Thoracic aorta (tissue), 2 donors: ENCODE measurements at places on chromosomes 1 and 21.

DNA sequence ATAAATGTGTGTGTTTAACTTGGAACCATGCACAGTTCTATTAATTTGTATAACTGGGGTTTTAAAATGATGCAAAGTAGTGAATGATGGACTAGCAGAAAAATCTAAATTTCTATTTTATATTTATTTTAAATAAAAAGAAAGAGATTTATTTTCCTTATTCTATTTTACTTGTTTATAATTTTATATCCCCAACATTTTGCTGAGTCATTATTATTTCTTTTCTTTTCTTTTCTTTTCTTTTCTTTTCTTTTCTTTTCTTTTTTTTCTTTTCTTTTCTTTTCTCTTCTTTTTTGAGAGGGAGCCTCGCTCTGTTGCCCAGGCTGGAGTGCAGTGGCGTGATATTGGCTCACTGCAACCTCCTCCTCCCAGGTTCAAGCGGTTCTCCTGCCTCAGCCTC, 395.0 kb upstream of the NCAM2 start:
- DNase-seq, result no peak

DNA sequence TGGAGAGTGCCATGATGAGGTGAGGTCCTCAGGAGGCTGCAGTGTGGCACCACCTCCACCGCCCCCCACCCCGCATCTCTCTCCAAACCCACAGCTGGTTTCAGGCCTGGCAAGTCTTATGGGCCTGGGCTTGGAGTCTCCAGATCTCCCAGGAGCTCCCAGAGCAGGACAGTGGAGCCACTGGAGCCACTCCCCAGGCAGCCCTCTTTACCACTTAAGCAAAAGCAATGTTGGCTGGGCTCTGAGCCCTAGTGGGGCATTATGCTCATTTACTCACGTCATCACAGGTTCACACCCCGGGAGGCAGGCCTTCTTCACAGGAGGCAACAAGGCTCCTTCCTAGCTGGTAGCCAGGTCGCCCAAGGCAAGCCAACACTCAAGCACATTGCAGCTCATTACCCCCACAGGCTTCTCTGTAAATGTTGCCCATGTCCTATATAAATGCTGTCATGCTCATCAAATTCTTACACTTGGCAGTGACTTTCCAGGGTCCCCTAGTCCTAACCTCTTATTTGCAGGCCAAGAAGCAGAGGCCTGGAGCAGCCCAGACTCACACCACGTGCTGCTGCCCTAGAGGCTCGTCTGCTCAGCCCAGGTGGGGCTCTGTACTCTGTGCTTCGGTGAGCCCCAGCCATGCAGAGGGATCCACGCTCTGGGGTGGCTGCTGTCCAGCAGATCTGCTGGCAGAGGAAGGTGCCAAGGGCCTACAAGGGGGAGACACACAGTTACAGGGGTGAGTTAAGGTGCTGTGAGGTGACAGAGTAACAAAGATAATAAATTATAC, 459.3 kb downstream of the MATN1 start:
- no peak for DNase-seq

DNA sequence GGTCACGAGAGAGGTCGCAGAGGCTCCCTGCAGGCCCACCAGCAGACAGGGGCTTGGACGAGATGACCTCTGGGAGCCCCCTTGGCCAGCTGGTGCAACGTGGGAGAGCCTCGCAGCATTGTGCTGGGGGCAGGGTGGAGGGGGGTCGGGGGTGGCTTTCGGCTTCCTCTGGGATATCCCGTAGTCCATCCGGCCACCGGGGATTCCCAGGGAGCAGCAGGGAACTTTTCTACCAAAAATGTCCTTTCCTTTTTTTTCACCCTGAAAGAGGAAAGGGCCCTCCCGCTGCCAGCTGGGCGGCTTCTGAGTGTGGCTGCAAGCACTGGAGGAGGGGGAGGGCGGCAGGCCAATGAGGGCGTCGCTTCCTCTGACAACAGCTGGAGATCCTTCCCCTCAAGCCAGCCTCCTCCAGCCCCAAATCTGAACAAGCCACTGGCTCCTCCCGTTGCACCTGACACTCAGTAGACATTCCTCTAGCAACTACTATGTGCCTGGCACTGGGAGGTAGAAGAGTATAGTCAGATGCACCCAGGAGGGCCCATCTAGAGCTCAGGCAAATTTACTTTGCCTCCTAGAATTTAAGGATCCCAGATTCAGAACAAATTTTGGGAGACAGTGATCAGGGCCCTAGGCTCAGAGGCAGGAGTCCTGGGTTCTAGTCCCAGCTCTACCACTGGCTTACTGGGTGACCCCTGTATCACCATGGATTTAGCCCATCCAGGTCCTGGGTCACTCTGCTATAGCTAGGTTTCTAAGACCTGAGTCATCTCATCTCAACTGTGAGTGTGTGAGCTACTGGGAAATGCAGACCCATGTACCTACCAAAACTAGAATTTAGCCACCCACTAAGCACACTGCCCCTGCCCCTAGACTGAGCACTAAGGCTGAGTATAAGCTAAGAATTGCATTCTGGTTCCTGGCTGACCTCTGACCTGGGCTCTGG, 2.7 kb downstream of the MOB3C start:
- peak; percentile 78 for DNase-seq

DNA sequence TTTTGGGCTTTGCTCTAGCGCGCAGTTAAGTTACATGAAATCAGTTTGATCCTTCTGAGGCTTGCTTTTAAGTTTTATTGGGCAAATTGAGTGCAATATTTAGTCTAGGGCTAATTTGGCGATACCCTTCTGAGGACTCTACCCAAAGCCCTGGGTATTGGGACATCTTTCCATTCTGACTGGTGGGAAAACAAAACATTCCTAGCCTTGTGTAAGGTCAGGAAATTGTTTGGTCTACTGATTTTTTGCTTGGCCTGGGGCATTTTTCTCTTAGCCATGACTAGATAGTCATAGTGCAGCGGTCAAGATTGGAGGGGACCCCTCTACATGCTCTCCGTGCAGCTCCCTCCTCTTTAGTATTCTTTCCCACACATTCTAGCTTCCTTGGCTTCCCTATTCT, 189.6 kb upstream of the PTGFR start:
- no peak for DNase-seq

- DNase-seq, result no peak
These were observed 61.8 kb upstream of the DNAH14 start for GRCh38 chr1:224867715-224868114.

DNA sequence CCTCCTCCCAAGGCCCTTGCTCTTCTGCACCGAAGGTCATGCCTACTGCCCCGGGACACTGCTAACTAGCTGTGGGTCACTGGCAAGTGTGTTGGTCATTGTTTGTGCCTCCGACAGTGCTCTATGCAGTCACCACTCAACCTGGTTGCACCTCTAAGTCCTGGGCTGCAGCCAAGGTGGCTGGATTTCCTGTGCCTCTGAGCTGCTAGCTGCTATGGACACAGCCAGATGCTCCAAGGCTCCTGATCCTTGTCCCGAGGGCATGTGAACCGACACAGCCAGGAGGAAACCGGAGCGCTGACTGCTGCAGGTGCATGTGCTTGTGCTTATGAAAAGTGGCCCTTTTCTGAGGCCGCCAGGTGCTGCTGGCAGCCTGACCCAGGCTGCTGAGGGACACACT, 14.7 kb upstream of the SPOCD1 start:
- no peak for DNase-seq

DNA sequence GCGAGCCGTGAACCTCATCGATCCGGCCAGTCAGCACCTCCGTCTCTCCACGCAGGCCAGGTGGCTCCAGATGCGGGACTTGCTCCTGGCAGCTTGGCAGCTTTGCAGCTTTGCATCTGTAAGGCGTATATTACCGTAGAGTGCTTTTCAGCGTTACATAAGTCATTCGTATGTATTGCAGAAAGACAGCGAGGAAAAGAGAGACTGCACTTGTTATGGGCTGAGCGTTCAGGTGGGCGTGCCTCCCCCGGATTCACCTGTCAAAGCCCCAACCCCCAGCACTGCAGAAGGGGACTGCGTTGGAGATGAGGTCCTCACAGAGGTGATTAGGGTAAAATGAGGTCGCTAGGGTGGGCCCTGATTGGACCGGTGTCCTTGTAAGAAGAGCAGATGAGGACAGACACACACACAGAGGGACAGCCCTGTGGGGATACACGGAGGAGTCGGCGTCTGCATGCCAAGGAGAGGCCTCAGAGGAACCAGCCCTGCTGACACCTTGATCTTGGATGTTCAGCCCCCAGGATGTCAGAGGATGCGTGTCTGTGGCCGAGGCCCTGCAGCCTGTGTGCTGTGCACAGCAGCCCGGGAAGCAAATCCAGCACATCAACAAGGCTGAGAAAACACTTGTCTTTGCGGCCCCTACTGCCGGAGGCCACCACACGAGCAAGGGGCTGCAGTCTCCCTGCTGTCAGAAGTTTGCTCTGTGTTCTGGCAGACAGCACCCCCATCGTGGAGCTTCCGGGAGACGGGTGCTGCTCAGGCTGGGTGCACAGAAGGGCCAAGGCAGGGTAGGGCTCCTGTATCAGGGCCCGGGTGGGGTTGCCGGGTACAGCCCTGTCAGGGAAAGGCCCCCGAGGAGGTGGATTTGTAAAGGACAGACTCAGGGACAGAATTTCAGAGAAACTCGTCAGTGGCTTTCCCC, 10.9 kb upstream of the AGPAT3 start:
- no peak for DNase-seq

DNA sequence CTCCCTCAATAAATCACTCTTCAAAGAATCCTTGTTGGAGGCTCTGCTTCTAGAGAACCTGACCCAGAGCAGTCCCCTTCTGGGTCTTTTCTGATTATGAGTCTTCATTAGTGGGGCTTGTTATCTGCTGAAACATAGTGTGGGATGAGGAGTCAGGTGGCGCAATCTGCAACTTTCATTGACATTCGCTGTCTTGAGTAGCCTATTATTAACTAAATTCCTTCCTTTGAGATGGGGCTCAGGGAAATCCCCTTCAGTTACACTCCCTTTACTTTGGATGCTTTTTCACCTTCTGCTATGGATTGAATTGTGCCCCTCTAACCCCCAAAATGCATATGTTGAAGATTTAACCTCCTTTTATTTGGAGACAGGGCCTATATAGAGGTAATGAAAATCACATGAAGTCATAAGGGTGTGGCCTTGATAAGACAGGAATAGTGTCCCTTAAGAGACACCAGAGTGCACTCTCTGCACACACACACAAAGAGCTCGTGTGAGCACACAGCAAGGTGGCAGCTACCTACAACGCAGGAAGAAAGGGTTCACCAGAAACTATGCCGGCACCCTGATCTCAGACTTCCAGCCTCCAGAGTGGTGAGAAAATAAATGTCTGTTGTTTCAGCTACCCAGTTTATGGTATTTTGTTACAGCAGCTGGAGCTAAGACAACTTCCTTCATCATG, 19.5 kb downstream of the DIO1 start:
- DNase-seq, result no peak

DNA sequence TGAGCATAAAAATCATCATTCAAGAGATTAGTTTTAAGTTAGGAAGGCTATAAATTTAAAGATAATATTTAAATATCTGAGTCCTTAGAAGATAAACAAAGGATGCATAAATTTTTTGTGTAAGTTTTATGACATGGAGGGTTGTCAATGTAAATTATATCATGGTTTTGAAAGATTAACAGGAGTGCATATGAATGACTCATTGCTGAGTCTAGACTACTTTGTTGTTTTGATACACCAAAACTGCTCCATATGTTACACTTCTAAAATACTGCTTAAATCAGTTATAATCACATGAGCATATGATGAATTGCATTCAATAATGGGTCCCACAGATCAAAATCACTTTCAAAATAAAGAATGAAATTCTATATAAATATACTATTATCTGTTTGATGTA, 312.5 kb downstream of the KCNT2 start:
- DNase-seq, result no peak

DNA sequence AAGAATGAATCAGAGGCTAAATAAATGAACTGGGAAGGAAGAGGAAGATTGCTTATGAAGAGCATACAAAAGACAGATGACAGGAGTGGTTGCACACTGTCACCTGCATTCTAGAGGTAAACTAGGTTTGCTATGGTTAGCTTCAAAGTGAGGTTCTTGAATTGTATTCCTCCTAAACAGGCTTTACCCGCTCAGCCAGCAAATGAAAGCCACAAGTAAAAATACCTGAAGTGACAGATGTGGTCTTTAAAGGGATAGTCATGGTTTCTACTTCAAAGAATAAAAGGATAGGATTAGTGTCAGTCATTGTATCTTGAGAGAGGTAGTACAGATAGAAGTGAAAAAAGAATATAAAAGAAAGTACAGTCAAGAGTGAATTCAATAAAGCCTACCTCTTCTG, 32.4 kb upstream of the PRDX6 start:
- DNase-seq, result no peak

- DNase-seq, result no peak
These were observed 5.0 kb downstream of the PFKL start for GRCh38 chr21:44304877-44305293.

DNA sequence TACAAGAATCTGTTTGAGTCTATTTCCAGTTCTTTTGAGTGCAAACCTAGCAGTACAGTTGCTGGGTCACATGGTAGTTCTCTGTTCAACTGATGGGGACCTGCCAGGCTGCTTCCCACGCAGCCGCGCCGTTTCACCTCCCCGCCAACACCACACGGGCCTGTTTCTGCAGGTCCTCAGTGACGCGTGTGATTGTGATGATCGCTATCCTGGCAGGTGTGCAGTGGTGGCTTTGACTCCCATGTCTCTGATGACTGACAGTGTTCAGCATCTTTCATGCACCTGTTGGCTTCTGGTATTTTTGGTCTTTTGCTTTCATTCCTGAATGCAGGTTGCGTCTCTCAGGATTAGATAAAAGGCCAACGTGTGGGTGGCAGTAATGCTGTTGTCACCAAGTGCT, 41.6 kb downstream of the FAAP20 start:
- no peak for DNase-seq

DNA sequence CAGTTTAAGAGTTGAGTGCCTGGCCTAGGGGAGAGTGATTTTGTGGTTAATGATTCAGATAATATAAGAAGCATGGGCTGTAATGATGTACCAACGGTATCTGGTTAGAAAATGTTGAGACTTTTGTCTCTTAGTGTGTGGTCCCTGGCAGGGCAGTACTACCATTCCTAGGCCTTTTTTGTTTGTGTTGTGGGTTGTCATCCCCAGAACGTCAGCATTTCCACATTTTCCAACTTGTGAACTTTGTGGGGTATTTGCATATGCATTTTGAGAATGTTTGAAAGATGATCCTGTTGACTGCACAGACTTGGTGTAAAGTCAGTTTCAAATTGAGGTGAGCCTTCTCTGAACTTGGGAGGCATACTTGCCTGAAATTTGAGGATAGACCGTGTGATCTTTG, 11.4 kb downstream of the NEK7 start:
- no peak for DNase-seq

GRCh38 chr1:57208741-57209302, 215.0 kb downstream of the DAB1 start:
- DNase-seq, result no peak

- DNase-seq, result no peak
These were observed 59.2 kb downstream of the PBX1 start for GRCh38 chr1:164618202-164618564.

- DNase-seq, result no peak
These were observed 234.4 kb upstream of the FOXD3 start for GRCh38 chr1:63087966-63088365.
